ENCODE measurements at places on chromosomes 1 and 21.

GRCh38 chr1:185823467-185823866, 89.3 kb downstream of the HMCN1 start:
- DNase-seq, result no peak

DNA sequence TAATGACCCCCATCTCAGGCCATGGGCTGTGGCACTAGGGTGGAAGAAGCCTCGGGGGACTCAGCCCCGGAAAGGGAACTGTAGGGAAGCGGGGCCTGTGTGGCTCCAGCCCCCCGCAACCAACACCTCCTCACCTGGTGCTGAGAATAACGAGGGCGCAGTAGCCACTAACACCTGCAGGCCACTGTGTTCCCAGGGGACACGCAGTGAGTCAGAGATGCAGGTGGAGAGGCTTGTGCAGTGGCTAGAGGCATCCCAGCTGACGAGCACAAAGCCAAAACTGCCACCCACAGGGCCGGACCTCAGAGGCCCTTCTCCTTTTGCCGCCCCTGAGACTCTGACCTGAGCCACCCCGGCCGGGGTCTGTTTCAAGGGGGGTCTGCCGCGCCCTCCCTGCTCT, 33.5 kb upstream of the CCDC27 start:
- no peak for DNase-seq

- DNase-seq, result no peak
Measured at GRCh38 chr1:193766329-193766728, 579.9 kb upstream of the B3GALT2 start.

DNA sequence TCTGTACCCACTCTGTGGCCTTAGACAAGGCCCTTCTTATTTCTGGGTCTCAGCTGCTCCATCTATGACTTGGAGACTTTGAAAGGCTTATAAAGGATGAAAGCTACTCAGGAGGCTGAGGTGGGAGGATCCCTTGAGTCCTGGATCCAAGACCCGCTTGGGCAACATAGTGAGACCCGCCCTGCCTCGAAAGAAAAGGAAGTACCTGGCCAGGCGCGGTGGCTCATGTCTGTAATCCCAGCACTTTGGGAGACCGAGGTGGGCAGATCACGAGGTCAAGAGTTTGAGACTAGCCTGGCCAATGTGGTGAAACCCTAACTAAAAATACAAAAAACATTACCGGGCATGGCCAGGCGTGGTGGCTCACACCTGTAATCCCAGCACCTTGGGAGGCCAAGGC, 13.4 kb downstream of the ID3 start:
- DNase-seq, result no peak

GRCh38 chr1:40701684-40702083, 10.2 kb downstream of the NFYC start:
- no peak for DNase-seq

GRCh38 chr1:15678578-15678977, 5.5 kb upstream of the PLEKHM2 start:
- DNase-seq, result no peak

DNA sequence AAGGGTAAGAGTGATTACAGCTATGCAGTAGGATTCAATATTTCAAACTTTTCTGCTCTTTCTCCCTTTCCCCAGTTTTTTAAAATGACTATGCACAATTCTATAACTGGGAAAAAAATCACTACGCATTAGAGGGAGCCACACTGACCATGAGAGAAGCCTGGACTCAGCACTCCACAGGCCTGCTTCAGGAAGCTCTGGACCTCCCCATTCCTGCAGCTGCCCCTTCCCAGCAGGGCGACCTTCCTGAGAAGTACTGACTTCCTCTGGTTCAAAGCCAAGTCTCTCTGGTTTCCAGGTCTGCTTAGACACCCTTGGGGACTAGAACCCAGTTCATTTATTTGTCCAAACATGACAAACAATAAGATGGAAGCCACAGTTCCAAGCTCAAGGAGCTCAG, 42.0 kb upstream of the CLSTN1 start:
- DNase-seq, result no peak

GRCh38 chr1:241265428-241265827, 91.6 kb downstream of the RGS7 start:
- no peak for DNase-seq

GRCh38 chr1:109290998-109291397, 8.1 kb upstream of the PSRC1 start:
- no peak for DNase-seq

DNA sequence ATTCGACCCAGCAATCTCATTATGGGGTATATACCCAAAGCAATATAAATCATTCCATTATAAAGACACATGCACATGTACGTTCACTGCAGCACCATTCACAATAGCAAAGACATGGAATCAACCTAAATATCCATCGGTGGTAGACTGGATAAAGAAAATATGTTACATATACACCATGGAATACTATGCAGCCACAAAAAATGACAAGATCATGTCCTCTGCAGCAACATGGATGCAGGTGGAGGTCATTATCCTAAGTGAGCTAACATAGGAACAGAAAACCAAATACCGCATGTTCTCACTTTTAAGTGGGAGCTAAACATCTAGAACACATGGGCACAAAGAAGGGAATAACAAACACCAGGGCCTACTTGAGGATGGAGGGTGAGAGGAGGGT, 115.5 kb downstream of the PTPN14 start:
- DNase-seq, result no peak

DNA sequence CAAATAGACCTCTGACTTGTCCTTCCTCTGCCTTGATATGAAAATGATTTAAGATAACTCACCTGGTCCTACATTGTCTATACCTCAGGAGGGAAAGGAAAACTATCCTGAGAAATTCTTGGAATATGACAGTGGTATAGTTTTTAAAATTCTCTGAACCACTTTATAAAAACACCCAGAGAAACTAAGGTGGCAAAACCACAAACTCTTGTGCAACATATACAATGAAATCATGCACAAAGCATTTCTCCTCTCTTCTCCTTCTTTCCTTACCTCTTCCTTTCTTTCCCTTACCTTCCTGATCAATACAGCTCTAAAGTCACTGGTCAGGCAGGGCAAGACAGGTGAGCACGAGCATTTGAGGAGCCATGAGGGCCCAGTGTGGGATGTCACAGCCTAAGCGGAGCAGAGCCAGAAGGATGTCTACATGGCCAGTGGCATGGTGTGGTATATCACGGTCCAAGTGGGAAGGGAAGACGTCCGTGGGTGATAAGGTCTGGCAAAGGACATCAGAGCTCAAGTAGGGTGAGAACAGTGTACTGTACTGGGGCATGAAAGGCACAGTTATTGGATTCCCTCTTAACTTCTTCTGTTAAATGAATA, 543.3 kb downstream of the DPYD start:
- no peak for DNase-seq

DNA sequence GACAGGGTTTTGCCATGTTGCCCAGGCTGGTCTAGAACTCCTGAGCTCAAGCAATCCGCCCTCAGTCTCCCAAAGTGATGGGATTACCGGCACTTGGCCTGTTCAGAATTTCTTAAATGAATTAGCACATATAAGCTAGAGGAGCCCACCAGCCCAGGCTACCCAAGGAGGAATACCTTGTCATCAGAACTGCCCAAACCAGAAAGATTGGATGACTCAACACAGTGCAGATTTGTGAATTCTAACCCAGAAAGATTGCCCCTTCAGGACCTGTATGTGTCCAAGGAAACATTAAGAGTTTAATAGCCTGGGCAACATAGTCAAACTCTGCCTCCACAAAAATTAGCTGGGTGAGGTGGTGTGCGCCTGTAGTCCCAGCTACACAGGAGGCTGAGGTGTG, 14.0 kb upstream of the LIN9 start:
- DNase-seq, result no peak

- DNase-seq, result no peak
Measured at GRCh38 chr1:171185091-171185490, at the start of gene FMO2. Gene FMO2, plus strand, starts transcription at chr1:171185300. Its CDS starts 414 bp downstream, at chr1:171185714.

DNA sequence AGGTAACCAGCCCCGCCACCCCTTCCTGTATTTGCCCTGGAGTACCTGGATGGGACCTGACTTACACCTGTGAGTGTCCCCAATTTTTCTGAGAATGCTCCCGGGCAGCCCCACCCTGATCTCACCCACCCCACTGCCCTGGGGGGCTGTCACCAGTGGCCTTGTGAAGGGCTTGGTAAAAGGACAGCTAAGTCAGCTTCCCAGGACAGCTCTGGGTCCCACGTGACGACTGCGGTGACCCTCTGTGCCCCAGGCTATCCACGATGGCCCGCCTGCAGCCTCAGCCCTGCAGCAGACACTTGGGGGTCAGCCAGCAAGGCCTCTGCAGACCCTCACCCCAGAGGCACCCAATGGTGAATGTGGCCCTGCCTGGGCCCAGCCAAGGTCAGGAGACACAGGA, 5.6 kb downstream of the SRM start:
- no peak for DNase-seq

DNA sequence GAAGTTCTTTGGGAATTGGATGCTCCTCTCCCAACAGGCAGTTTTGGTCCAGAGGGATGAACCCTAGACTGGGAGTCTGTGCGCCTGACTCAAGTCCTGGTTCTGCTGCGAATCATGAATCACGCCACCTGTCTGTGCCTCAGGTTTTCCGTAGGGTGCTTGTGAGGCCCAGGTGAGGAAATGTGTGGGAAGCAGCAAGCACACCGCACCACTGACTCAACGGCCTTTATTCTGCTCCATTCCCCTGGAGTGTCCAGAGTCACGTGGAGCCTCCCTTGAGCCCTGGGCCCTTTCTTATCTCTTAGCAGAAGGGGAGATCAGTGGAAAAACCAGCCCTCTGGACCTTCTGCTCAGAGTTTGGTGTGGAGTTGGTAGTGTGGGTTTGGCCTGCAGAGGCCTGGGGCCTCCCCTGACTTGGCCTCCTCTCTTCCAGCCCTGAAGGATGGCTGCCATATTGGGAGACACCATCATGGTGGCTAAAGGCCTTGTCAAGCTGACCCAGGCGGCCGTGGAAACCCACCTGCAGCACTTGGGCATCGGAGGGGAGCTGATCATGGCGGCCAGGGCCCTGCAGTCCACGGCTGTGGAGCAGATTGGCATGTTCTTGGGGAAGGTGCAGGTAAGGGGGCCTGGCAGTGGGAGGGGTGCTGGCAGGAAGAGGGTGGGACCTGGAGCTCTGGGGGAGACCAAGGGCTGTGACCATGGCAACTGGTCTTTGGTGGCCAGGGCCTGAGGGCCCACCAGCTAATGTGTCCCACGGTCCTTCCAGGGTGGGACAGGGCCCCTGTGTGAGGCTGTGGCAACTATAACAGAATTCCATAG, 21.1 kb downstream of the COQ8A start:
- DNase-seq, result no peak

DNA sequence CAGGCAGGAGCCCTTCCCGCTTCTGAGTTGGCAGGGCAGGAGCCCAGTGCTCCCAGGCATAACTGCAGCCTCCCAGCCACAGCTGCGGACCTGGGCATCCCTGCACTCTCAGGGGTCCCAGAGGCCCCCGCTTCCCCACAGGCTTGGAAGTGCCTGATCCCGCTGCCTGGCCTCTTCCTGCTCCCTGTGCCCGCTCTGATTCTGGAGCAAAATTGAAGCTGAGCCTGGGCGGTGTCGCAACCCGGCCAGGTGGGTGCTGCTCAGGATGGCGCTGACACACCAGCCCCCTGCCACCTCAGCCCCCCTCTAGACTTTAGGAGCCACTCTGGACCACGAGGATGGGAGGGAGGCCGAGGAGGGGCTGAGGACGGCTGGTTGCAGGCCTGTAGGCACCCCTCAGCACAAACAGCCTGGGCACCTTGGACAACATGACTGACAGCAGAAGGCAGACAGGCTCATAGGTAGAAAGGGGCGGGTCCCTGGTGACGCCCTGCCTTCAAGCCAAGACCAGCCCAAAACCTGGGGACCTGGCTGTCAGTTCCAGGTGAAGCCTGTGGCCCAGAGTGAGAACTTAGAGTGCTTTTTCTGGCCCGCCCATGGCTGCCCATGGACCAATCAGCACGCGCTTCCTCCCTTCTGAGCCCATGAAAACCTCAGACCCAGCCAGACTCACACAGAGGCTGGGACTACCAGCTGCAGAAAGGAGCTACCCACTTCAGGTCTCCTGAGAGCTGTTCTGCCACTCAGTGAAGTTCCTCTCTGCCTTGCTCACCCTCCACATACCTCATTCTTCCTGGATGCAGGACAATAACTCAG, 7.2 kb downstream of the HLCS start:
- DNase-seq, result no peak

GRCh38 chr1:168623003-168623828, 46.8 kb downstream of the XCL1 start:
- no peak for DNase-seq

- DNase-seq, result no peak
Measured at GRCh38 chr1:62840555-62840954, 56.6 kb downstream of the ATG4C start.

DNA sequence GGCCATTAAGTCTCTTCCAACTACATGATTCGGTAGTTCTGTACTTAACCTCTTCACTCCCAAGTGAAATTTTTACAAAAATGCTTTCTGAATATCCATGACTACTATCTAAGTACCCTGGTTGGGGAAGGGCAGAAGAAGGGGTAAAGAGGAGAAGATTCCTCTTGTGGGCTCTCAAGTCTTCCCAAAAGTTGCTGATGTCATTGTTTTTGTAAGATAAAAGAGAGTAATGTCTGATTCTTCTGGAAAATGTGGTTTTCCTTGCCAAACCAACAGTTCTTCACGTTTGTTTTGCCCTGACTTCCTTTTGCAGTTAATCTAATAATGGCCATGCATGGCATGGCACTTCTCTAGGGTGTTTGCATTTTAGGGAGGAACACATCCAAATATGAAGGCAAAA, 34.7 kb upstream of the AK4 start:
- DNase-seq, result no peak

- no peak for DNase-seq
Measured at GRCh38 chr1:227889863-227890405, 57.8 kb downstream of the WNT9A start.

DNA sequence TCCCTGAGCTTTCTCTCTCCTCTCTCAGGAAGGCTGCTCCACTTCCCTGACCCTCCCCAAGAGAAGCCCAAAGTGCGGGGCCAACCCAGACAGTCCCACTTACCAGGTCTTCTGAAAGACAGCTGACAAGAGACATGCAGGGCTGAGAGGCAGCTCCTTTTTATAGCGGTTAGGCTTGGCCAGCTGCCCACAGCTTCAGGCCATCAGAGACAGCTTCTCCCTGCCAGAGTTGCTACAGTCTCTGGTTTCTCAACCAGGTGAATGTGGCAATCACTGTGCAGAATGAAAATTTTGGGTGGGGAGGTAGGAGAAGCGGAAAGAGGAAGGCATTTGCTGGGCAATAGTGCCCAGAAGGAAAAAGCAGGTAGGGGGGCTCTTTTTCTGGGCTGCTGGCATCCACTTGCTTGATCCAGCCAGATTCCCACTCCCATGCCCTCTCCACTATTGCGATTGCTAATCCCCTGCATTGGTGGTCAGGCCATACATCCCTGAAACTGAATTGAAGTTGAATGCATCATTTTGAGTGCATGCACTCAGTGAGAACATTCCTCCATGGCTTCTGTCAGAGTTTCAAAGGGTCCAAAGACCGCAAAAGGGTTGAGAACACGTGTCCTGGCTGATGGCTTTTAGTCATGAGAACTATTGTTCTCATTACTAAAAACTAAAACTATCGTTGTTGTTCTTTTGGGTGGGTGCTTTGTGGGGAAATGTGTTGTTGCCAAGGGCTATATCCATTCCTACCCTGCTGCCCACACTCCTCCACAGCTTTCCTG, at the start of gene S100A8:
Gene S100A8 (minus strand): TSS at position 136 of the 773 bp plus-strand sequence. CDS start 538 bp downstream, outside the sequence.
- no peak for DNase-seq

DNA sequence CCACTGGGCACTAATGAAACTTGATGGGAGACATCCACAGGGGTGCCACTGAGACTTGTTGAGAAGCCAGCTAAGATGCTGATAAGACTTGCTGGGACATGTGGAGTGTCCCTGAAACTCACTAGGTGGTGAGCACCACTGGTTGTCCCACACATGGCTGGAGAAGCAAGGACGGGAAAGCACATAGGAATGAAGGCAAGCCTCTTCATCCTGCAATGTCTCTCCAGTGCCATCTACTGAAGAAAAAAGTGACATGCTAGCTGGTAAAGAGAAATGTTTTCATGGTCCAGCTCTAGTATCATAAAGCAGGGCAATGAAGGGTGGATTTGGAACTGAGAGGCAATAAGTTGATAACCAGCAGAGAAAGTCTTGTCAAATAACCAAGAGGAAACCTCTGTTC, 283.0 kb downstream of the PAPPA2 start:
- DNase-seq, result no peak

Measured in NCI-H1092 treated with DMSO at 0.1 percent for 48 hours (cell line).